NCI-H460 (cell line): ENCODE measurements at places on chromosomes 6 and 20.

GRCh38 chr20:754904-755303 lies 13.4 kb downstream of the SLC52A3 start:
- no peak for DNase-seq

GRCh38 chr6:12636336-12636735 lies 80.2 kb upstream of the PHACTR1 start:
- DNase-seq = no peak

DNA sequence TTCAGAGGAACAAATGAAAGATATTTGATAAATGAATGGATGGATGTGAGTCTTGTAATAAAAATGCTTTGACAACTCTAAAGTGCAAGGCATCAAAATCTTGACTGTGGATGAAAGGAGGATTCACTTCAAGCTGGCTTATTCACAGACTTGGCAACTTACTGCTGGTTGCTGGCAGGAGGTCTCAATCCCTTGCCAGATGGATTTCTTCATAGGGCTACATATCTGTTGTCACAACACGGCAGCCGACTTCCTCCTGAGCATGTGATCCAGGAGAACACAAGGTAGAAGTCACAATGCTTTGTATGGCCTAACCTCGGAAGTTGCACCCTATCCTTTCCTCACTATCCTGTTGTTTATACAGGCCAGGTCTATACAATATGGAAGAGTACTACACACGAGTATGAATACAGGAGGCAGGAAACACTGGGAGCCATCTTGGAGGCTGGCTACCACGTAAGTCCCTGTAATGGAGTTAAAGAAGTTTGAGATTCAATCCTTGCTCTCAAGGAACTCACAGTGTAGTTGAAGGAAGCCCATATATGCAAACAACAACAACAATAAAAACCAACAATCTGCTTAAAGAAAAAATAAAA lies 97.9 kb downstream of the ID4 start:
- no peak for DNase-seq

DNA sequence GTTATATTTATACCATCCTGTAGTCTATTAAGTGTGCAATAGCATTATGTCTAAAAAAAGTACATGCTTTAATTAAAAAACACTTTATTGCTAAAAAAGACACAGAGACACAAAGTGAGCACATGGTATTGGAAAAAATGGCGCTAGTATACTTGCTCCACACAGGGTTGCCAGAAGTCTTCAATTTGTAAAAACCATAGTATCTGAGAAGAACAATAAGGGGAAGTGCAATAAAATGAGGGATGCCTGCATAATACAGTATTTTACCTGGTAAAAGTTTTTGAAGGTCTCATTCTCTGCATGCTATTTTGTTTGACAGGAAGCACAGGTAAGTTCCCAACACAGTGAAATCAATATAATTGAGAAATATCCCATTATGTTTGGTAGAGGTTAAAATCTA lies 1.6 kb downstream of the NOX3 start:
- no peak for DNase-seq

DNA sequence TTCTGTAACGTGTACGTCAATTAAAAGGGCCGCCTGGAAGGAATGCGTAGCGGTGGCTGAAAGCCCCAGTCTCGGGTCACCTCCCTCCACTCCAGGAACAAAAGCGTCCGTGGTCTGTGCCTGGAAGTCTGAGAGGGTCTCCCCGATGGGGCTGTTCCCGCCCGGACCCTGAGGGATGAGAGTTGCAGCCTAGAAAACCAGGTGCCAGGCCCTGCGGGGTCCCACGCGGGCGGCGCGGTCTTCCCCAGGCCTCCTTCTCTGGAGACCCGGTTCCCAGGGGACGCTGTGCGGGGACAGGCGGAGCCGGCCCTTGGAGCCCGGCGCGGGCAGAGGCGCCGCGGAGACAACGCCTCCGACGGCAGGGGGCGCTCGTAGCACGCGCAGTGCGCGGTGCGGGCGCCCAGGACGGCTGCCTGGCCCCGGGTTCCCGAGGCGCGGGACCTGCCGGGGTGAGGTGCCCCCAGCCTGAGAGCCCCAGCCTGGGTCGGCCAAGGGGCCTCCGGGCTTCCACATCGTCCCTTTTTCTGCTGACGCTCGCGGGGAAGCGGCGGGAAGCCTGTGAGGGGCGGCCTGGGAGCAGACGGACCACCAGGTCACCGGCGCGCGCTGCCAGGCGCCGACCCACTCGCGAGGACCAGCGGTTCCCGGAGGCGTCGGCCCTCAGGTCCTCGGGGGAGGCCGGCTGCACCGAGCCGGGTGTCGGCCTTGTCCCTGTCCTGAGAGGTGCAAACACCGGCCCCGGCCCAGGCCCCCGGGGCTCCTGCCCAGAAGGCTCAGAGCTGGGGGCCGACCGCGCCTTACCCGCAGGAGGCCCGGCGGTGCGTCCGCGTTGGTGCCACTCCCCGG lies 5.3 kb upstream of the FOXC1 start:
- DNase-seq = peak; percentile 62

DNA sequence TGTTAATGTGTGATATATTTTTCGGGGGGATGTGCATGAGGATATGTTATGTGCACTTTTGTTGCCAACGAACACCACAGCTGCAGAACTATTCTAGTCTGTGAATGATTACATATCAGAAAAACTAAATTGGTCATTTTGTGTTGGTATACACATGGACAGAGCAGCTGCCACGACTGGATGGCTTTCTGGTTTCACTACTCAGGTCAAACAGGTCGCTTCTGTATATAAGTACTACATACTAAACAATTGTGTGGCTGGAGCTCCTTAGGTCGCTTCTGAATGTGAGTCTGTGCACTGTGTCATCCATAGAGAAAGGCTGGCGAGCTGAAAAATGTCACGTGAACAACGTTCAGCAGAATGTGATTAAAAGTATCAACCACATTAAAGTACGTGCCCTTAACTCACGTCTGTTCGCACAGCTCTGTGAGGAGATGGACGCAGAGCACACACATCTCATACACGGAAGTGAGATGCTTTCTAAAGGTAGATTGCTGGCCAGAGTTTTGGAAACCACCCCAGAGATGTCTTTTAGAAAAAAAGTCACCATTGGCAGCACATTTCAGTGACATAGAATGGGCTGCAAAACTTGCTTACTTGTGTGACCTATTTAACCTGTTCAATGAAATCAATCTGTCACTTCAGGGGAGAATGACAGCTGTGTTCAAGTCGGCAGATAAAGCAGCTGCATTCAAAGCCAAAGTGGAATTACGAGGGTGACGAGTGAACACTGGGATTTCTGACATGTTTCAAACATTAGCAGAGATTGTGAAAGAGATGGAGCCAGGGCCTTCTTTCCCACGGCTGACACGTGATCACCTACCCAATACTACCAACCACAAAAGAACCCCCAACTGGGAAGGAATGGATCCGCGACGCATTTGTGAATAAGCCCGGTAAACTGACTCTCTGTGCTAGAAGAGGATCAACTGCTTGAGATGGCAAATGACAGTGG lies 176.6 kb downstream of the PDE10A start:
- DNase-seq = no peak
